Memory B cell (primary cell): ENCODE measurements at places on chromosomes 12 and 14.

GRCh38 chr12:1115484-1116231 lies 124.6 kb downstream of the ERC1 start:
- H3K4me1 ChIP-seq = no peaks in the 10 kb centered on the region
- H3K36me3 ChIP-seq = peaks cover 4% of the 10 kb centered on the region
- no peak overlapping the region for H3K27ac ChIP-seq
- no peak overlapping the region for H3K4me3 ChIP-seq

DNA sequence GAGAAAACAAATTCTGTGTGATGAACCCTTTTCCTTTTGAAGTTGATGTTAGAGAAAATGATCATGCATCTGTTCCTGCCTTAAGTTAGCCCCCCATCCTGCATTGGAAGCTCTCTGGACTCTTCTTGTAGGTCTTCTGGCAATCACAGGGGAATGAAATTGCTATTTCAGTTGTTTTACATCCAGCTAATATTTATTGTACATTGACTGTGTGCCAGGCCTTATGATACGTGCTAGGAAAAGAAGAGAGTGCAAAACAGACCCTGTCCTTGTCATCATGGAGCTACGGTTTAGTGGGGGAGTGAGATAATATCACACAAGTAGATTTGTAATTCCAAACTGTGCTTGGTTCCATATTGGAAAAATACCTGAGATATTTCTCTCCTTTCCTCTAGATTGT lies 118.6 kb downstream of the TGFB3 start:
- no peak for DNase-seq
- H3K4me3 ChIP-seq = no peak overlapping the region
- no peaks in the 10 kb centered on the region for H3K27me3 ChIP-seq
- peaks cover 6% of the 10 kb centered on the region for H3K36me3 ChIP-seq
- no peaks in the 10 kb centered on the region for H3K4me1 ChIP-seq

GRCh38 chr12:109606320-109607028 lies 32.9 kb downstream of the MVK start:
- DNase-seq = no peak
- no peaks in the 10 kb centered on the region for H3K36me3 ChIP-seq
- peaks cover 11% of the 10 kb centered on the region for H3K27me3 ChIP-seq
- no peak overlapping the region for H3K4me3 ChIP-seq
- no peak overlapping the region for H3K27ac ChIP-seq

DNA sequence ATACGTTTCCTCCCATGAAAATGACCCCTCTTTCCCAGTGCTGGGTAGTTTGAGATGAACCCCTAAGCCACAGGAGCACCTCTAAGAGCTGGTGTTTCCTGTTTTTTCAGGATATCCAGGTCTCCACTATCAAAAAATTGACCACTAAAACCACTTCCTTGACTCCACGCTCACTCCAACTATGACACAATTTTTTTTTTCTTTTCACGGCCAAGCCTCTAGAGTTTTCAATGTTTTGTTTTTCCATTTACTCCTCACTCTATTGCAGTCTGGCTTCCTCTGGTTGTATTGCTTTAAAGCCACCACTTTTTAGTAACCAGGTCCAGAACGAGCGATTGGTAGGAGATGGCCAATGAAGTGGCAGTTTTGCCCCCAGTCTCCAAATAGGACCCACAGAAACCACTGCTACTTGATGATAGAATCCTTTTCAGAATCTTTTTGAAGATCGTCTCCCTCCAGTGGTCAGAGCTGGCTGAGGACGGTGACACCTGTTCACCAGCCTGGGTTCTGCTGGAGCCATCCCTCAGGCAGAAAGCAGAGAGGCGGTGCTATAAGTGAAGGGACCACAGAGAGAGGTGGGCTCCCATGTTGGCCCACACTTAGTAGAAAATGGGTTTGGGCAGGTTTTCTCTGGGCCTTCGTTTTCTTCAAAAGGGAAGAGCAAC lies 454.4 kb downstream of the VRK1 start:
- H3K27ac ChIP-seq = no peak overlapping the region
- H3K36me3 ChIP-seq = no peaks in the 10 kb centered on the region
- H3K4me1 ChIP-seq = peaks cover 4% of the 10 kb centered on the region
- peaks cover 1% of the 10 kb centered on the region for H3K27me3 ChIP-seq
- no peak overlapping the region for H3K4me3 ChIP-seq

GRCh38 chr12:51441583-51441982 lies 17.0 kb downstream of the SLC4A8 start:
- H3K27ac ChIP-seq = no peak overlapping the region
- no peak for DNase-seq
- peaks cover 1% of the 10 kb centered on the region for H3K36me3 ChIP-seq
- H3K4me3 ChIP-seq = no peak overlapping the region
- no peaks in the 10 kb centered on the region for H3K4me1 ChIP-seq

- no peak within 1 kb of the TSS for H3K4me3 ChIP-seq
- no peak within 1 kb of the TSS for H3K27ac ChIP-seq
- DNase-seq = no peak
- no peaks in the 10 kb centered on the region for H3K36me3 ChIP-seq
Observed at GRCh38 chr12:118981285-118982211, at the start of gene SRRM4. Gene SRRM4, plus strand, starts transcription at chr12:118981541. Its CDS starts 342 bp downstream, at chr12:118981883.
